ENCODE measurements at places on chromosomes 4 and X.
A peak's percentile ranks its signal among the peaks of the same experiment; 100 is the strongest.

DNA sequence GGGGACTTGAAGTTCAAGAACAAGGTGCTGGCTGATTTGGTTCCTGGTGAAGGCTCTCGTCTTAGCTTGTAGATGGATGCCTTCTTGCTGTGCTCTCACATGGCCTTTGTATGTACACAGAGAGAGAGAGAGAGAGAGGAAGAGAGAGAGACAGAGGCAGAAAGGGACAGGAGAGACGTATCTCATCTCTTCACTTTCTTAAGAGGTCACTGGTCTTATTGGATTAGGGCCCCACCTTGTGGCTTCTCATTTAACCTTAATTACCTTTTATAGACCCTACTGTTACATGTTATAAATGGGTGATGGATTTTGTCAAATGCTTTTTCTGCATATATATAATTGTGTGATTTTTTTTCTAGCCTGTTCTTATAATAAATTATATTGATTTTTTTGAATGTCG is 1444.2 kb downstream of the ADGRL3 start:
- DNase-seq = no peak

DNA sequence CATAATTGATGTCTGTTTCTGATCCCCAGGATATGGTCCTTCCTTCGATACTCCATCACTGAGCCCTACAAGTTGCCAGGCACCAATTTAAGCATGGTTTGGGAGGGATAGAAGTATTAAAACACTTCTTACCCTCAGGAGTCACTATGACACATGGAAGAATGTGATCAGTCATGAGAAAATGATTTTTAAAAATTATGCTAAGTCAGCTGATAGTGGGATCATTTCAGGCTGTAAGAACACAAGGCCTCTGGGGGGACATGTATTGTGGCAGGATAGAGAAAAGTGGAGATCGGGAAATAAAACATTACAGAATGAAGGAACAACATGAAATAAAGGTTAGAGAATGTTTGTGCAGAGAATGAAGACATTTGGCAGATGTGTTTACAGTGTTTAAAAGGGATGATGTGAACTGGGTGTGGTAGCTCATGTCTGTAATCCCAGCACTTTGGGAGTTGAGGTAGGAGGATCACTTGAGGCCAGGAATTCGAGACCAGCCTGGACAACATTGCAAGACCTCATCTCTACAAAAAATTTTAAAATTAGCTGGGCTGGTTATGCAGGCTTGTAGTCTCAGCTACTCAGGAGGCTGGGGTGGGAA is 64.0 kb downstream of the ELOVL6 start:
- DNase-seq = peak; percentile 6

- DNase-seq = no peak
Measured at GRCh38 chr4:180538384-180539057, 1704.7 kb upstream of the TENM3 start.

- no peak for DNase-seq
Measured at GRCh38 chr4:167616476-167616875, 382.2 kb upstream of the SPOCK3 start.
